ENCODE measurements at places on chromosomes 11 and 22.

GRCh38 chr11:104657083-104657482 lies 241.2 kb downstream of the CASP12 start:
- no peak for DNase-seq

GRCh38 chr11:87266751-87267150 lies 229.0 kb downstream of the TMEM135 start:
- no peak for DNase-seq

DNA sequence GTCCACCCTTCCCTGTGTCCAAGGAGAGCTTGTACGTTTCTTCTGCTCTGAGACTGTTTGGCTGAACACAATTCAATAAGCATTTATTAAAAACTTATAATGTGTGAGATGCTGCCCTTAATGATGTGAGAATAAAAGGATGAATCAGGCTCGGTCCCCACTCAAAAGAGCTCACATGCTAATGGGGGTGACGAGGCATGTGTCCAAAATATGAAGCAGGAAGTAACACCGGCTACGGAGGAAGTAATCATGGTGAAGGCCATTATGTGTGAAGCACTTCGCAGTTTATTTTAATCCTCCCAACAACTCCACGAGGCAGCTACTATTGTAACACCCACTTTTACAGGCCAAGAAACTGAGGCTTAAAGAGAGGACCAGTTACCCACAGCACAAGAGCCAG lies 3.4 kb upstream of the RASD2 start:
- DNase-seq = no peak

DNA sequence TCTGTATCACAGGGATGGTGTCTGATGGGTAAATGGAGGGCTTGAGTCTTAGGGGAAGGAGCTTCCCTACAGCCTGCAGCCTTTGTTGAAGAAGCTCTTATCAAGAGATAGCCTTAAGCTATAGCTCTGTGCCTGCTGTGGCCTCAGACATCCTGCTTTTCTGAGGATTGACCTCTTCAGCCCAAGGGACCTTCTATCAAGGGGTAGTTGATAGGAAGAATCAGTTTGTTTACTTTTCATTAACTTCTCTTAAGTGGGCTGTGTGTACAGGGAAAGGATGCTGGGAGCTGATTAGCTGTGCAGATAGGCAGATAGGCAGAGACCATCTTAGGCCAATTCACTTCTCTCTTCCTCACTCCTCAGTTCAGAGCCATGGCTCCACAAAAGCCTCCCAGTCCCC lies 151.8 kb upstream of the CADM1 start:
- no peak for DNase-seq

DNA sequence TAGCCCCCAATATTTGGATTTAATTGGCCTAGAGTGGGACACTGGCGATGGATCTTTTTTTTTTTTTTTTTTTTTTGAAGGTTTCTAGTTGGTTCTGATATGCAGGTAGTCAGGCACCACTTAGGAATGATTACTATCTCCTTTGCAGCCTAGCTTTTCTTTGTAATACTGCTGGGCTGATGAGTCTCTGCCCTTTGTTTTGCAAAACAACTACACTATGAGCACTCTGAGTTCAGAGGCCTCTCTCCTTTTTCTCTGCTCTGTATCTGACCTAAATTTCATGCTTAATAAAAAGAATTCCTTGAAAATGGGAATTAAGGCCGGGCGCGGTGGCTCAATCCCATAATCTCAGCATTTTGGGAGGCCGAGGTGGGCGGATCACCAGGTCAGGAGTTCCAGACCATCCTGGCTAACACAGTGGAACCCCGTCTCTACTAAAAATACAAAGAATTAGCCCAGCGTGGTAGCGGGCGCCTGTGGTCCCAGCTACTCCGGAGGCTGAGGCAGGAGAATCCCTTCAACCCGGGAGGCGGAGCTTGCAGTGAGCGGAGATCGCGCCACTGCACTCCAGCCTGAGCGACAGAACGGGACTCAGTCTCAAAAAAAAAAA lies 1312.3 kb downstream of the FAM181B start:
- DNase-seq = no peak

- no peak for DNase-seq
Observed at GRCh38 chr11:12810568-12810894, 136.3 kb downstream of the TEAD1 start.

DNA sequence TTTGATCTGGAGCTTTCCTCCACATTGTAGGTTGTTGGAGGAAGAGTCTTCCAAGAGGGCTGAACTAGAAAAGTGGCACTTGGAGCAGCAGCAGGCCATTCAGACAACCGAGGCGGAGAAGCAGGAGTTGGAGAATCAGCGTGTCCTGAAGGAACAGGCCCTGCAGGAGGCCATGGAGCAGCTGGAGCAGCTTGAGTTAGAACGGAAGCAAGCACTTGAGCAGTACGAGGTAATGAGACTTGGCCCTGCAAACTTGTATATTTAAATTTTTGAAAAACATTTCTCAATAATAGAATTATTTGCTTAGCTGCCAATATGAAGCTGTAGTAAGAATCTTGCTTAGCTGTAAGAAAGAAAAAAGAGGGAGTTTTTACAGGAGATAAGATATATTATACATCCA lies 84.0 kb downstream of the SWAP70 start:
- no peak for DNase-seq

DNA sequence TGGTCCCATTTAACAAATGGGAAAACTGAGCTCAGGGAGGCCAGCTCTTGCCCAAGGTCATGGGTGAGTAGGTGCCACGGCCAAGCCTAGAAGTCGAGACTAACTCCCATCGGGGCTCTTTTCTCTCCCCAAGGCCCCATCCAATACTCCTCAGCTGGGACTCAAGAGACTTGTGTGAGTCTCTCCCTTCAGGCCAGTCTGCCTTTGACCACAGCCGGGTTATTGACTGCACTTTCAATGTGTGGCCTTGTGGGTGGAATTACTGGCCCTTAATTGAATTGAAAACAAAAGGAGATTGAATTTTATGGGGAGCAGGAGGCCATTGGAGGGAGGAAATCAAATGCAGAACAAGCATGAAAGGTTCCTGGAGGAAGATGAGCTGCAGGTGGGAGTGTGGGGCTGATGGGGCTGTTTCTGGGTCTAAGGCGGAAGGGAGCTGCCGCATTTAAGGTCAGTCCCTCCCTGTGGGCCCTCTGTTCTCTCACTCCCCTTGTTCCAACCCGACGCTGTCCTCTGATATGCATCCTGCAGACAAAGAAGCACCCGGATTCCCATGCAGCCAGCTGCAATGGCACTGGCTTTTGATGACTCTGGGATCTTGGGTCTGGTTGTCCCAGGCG lies 552.8 kb downstream of the MIAT start:
- no peak for DNase-seq

GRCh38 chr22:48418831-48419230 lies 1408.8 kb downstream of the BRD1 start:
- peak; percentile 28 for DNase-seq
